ENCODE measurements at places on chromosomes 6 and 20.

DNA sequence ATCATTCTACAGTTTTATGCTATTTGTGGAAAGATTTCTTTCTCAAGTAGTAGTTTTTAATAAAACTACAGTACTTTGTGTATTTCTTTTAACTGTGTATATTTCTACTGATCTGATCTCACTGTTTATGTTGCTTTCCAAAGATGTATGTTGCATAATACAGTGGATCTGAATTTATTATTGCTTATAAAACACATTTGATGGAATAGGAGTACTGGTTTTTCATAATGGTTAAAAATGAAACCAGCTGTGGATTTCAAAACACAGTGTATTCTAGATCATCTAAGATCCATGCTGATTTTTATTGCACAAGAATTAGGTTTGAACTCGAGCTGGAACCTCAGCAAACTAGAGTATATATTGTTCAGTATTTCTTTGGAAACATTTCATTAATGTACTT, 8.0 kb downstream of the NKX2-4 start:
- DNase-seq = no peak

GRCh38 chr6:99096170-99096569, 148.4 kb upstream of the FBXL4 start:
- DNase-seq = no peak

- no peak for DNase-seq
Observed at GRCh38 chr6:118571121-118571520, 23.0 kb downstream of the PLN start.

DNA sequence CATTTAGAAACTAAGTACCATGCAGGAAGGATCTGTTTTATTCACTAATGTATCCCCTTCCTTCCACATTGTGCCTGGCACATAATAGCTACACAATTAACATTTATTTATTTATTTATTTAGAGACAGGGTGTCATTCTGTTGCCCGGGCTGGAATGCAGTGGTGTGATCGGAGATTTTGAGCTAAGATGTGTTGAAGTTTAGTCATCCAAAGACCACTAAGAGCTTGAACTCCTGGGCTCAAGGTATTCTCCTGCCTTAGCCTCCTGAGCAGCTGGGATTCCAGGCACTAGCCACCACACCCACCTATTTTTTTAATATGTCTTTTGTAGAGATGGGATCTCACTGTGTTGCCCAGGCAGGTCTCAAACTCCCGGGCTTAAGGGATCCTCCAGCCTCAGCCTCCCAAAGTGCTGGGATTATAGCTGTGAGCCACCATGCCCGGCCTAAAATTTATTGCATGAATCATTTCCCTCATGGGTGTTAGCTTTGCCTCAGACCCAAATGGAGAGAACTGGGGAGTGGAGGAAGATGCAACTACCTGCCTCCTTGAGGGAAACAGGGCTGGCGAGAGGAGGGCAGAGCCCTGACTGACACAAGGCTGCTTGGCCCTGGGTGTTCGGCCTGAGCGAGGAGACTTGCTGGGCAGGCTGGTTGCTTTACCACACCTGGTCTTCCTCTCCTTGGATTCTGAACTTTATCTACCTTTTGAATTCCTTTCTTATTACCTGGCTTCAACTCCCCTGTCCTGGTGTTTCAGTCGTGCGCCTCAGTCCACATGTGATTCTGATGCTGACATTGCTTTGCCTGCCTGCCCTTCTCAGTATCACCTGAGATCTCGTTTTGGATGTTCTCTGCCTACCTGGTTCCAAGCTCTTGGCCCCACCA, 1.7 kb upstream of the DYNLT1 start:
- DNase-seq = no peak

GRCh38 chr6:26534681-26535465, 3.3 kb upstream of the HMGN4 start:
- no peak for DNase-seq

DNA sequence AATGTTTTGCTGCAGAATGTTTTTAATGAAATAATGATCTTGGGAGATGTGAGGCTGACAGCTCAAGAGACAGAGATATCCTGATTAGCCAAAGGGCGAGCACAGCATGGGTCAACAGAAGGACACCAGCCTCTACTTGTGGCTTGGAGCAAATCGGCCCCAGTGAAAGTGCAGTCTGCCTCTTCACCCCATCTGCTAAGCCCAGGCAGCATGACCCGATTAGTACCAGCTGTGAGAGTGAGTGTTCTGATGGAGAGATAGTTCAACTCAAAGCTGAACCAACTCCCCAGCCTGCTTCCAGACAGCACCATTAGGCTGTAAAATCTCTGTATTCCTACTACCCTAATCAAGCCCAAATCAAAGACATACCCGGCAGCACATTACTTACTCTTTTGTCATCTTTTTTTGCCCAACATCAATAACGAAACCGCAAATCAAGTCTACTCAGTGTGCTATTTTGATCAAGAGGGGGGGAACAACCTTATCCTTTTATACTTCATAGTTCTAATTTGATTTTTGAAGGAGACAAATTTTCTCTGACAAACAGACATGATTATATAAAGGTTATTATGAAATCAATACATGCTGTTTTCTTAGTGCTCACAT, 514.1 kb upstream of the NRSN1 start:
- peak; percentile 70 for DNase-seq

DNA sequence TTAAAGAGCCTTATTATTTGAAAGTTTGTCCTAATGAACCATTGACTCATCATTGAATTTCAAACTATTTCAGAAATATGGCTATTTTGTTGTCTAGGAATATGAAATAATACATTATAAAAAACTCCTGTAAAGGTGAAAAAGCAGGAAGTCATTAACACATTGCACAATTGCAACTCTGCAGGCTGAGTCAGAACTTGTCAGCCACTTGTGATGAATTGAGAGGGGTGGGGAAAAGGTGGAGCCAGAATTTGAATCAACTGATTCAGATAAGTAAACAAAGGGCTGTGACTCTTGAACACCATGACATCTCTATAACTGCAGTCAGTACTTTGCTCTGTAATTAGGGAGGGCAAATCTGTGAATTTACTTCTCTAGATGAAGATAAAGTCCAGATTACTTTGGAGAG, 6.0 kb downstream of the C6orf141 start:
- DNase-seq = no peak
